NCI-H345 (cell line): ENCODE measurements at places on chromosomes 2 and 18.

DNA sequence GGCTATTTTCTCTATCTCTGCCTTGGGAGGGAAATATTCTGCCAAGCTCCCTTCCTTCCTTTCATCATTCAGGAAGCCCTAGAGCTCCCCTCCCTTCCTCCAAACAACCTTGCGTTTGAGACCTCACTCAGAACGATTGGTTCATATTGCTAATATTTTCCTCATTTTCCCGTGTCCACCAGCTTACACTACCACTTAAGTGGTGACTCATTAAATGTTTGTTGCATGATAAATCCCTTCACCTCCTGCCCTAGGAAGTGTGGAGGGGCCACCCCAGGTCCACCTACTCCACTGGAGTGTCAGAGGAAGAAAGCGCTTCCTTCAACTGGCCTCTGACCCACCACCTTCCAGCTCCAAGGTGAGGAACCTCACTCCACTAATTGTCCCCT lies 2.3 kb upstream of the LPIN2 start:
- no peak for DNase-seq

DNA sequence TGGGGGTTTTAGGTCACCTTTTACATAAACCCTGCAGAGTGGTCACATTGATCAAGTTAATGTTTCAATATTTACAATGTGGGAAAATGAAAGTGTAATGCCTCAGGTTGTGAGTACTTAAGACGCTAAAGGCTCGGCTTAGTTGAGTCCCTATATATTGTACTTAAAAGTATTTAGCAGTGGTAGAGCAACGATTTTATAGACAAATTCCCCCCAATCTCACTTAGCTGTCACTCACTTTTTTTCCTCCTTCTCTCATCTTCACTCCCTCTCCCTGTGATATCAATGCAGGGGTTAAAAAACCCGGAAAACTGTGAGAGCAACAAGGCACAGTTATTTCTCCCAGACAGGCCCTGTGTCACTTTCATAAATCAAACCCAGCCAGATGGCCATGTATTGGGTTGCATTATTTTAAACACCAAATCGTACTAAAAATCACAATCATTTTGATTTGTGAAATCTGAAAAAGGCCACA lies 5.4 kb downstream of the POU3F3 start:
- no peak for DNase-seq

GRCh38 chr2:238938003-238938400 lies 90.1 kb downstream of the TWIST2 start:
- DNase-seq = no peak

- no peak for DNase-seq
Observed at GRCh38 chr2:176076796-176077195, 7.0 kb downstream of the EVX2 start.

DNA sequence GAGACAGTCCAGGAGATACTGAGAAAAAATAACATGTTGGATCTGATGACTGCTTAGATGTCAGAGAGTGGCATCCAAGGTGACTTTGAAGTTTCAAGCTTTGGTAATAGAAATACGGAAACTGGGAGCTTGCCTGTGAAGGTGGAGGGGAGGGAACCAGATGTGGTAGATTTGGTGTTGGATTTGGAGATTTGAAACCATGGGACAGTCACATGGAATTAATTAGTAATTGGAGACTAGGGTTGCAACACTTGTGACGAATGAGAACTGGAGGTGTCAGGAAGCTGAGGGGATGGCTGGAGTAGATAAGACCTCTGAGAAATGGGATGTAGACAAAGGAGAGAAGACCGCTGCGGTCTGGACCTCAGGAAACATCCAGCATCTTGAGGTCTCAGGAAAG lies 46.7 kb downstream of the RPL37A start:
- DNase-seq = no peak
